SW480 (cell line): ENCODE measurements at places on chromosomes 2 and 18.
A peak's percentile ranks its signal among the peaks of the same experiment; 100 is the strongest.

DNA sequence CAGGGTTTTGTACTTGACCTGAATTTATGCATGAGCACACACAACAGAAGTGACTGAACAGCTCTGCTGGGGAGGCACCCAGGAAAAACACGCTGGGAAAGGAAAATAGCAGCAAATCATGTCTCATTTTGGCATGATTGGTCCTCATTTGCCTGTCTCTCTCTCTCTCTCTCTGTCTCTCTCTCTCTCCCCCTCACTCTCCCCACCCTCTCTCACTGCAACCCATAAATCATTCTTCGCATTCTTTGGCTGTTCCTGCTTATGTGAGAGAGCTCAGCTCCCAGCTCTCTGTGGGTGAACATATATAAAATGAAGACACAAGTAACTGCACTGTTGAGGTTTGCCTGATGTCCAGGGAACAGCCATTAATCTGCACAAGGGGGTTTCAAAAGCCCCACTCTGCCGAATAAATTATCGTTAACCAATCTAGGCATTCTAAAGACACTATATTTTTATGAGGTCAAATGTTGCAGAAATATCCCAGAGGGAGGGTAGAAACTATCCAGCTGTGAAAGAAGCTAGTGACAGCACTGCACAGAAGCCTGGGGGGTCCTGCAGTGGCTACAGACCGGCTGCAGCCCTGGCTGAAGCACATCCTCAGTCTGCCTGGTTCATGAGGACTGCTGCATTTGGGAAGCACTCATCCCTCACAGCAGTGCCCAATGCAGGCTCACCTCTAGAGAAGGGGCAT is 260.3 kb downstream of the AFF3 start:
- no peak for DNase-seq

DNA sequence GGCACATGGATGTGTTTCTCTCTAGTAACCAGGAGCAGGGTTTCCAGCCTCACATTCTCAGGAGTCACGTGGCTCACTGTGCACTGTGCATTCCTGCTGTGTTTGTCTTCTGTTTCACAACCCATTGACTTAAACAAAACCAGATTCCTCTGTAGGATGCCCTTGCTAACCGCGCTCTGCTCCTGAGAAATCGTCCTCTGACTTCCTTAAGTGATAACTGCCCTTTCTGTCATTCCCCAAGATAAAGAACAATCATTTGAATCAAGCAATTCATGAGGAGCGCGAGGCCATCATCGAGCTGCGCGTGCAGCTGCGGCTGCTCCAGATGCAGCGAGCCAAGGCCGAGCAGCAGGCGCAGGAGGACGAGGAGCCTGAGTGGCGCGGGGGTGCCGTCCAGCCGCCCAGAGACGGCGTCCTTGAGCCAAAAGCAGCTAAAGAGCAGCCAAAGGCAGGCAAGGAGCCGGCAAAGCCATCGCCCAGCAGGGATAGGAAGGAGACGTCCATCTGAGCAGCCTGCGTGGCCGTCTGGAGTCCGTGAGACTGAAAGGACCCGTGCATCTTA is 60.2 kb downstream of the RALBP1 start:
- no peak for DNase-seq

DNA sequence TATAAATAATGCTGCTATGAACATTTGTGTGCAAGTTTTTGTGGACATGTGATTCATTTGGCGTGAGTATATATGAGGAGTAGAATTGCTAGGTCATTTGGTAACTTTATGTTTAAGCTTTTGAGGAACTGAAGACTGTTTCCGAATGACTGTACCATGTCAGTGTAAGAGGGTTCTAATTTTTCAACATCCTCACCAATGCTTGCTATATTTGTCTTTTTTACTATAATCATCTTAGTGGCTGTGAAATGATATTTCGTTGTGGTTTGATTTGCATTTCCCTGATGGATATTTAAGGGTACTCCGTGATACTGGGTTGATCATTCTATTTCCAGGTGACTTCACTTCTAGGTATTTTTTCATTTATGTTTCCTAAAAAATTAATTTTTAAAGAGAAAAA is 241.1 kb downstream of the BCL2 start:
- DNase-seq = no peak

- no peak for DNase-seq
These were observed 272.5 kb upstream of the PARD3B start for GRCh38 chr2:204272610-204273287.

GRCh38 chr2:152518641-152519580 is 183.9 kb downstream of the FMNL2 start:
- DNase-seq = no peak

DNA sequence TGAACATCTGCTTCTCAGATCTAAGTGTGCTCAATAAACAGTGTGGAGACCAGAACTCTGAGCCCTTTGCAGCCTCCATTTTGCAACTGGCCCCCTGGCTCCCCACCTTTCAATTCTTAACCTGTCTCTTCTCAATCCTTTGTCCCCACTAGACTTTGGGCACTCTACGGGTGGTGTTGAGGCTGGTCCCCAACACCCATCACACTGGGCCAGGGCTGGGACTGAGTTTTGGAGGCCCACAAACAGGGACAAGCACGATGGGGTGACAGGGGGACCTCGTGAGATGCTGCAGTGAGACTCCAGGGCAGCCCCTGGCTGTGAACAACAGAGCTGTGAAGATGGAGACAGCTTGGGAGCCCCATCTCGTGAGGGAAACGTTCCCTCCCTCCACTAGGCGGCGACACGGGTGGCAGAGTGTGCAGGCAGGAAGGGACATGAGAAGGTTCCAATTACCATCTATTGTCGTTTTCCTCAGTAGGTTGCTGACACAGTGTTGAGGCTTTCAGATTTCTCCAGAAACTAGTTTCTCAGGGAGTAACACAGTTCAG is 1.2 kb downstream of the ANKMY1 start:
- DNase-seq = no peak

DNA sequence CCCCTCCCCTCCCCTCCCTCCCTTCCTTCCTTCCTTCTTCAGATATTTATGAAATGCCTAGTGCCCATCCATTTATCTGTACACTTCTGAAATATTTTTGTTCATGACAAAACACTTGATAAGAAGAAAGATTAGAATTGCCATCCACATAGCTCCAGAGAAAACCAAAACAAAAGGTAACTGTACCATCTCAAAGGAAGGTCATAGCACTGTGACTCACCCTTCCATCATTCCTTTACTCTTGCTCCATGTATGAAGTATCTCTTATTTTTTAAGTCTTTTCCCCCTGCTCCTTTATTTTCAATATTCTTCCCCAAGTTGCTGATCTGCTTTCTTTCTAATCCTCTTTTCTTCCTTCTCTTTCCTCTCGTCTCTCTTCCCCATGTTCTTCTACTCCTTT is 9.9 kb downstream of the CNTNAP5 start:
- no peak for DNase-seq

DNA sequence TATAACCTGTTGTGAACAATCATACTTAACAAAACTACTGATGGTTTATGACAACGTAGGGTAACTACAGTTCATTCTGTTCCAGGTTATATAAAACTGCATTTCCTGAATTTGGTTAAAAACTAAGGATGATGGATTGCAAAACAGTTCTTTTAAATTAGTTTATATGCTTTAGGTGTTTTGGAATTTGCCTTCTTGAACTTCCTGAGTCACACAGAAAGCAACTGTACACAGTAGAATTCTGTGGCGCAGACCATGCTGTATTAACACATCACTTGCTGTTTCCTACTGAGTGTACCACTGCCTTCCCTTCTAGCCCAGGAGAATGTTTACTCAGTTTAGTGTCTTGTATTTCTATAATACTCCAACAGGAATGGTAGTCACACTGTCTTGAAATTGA is 19.4 kb downstream of the ITGB1BP1 start:
- no peak for DNase-seq

GRCh38 chr2:167986223-167986622 is 261.2 kb downstream of the STK39 start:
- DNase-seq = no peak

DNA sequence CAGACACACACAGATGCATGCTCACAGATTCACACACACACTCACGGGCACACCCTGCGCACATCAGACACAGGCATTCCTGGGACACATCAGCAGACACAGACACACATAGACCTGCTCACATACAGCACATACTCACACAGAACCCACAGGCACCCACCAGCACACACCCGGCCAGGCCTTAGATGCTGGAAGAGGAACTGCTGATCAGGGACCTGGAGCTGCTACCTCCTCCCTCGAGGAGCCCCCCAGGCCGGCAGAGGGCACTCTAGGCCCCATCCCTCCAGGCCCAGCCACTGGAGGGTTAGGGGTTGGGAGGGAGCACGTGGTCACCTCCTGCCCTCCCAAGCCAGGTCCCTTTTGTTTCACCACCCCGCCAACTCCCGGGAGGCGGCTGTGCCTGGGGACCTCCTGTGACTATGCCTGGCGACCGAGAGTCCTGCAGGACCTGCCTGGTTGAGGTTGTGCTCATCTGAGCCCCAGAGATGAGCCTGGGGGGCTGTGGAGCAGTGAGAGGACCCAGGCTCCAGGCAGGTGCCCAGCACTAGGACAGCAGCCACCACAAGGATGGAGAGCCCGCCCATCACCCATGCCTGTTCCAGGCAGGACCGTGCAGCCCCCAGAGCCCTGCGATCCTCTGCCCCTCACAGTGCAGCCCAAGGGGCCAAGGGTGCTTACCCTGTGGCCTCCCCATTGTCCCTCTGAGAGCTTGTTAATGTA is 21.0 kb upstream of the PTMA start:
- DNase-seq = peak; percentile 78

DNA sequence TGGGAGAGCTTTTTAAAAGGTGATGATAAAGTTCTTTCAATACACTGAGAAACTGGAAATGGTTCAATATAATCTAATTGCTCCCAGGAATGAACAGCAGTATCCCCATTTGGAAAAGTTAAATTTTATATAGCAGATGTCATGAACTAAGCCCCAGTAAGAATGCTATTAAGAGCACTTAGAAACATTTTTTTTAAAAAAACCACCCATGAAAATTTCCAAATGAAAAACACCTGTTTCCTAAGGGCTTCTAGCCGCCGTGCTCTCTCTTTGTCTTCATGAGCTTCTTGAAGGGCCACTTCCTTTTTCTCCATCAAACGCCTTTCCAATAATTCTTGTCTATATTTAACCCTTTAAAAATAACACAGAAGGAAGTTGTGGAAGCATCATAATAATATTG is 77.0 kb downstream of the UPP2 start:
- DNase-seq = no peak

GRCh38 chr2:121697108-121697631 is 39.5 kb downstream of the NIFK start:
- DNase-seq = no peak

GRCh38 chr2:24957976-24958375 is 13.8 kb downstream of the DNAJC27 start:
- no peak for DNase-seq

- DNase-seq = no peak
These were observed 135.8 kb downstream of the DHRS9 start for GRCh38 chr2:169205176-169205575.

- DNase-seq = no peak
These were observed 51.7 kb downstream of the SUMO1 start for GRCh38 chr2:202186641-202187202.

DNA sequence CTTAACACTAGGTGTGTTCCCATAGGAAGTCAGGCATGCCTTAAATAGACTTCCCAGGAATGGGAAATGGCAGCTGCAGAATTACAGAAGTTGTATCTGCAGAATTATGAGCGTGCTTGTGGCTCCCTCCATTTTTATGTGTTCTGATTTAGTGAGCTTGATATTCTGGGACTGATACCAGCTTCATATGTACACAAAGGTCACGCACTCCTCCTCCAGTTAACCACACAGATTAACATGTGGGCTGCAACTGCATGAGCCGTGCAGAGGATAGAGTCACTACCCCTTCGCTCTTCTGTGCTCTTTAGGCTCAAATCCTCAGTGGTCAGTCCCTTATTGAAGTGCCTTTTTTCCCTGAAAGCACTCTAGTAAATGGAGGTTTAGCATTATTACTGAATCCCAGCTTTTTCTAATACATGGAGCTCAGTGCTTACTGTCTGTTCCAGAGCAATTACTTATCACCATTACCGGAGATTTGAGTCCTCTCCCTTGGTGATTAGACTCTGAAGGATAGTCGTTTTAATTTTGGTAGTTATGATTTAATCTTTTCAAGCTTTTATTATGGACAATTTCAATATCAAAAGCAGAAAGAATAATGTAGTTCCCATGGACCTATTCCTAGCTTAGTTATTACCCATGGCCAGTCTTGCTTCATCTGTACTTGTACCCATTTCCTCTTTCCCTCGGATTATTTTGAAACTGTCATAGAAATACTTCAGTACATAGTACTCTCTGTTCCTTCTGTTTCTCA is 238.3 kb downstream of the PRKCE start:
- no peak for DNase-seq

DNA sequence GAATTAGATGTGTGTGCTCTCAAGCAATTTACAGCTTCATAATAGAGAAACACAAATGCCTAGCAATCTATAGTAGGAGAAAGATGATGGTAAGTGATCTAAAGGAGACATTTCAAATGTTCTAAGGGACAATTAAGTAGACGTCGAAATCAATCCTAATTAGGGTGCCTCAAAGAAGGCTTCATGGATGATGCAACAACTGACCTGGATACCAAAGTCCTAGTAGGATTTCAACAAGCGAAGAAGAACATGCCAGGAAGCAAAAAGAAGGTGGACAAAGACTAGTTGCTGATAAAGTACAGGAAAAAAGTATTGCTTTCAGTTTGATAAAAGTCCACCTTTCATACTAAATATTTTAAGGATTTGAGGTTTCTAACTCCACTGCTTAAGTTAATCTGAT is 12.5 kb downstream of the FIGN start:
- DNase-seq = no peak

- no peak for DNase-seq
These were observed 91.9 kb upstream of the ANKRD30BL start for GRCh38 chr2:132253496-132254305.

DNA sequence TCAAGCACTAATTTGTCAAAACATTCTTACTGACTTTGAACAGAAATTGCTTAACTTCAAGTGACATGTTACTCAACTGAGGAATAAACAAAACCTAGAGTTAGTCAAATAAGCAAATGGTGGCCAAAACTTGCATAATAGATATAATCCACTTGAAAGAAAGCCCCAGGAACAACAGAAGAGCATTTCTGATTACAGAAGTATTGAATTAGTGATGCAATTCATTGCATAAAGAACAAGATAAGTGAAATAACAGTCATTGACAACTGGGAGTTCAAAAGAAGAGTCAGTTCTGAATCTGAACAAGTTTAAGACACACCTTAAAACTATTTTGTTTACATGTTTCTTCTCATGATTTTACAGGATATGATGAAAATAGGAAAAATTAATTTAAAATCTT is 30.8 kb downstream of the COBLL1 start:
- no peak for DNase-seq

- no peak for DNase-seq
These were observed 297.6 kb upstream of the NRXN1 start for GRCh38 chr2:51329512-51329911.

- no peak for DNase-seq
These were observed 406.2 kb downstream of the NUP35 start for GRCh38 chr2:183530333-183530901.
